Stimulated activated CD8-positive, alpha-beta memory T cell treated with anti-CD3 and anti-CD28 coated beads, Interleukin-7, amount 100 ng/mL, for 48 hours (primary cell): ENCODE measurements at places on chromosomes 16 and 17.

DNA sequence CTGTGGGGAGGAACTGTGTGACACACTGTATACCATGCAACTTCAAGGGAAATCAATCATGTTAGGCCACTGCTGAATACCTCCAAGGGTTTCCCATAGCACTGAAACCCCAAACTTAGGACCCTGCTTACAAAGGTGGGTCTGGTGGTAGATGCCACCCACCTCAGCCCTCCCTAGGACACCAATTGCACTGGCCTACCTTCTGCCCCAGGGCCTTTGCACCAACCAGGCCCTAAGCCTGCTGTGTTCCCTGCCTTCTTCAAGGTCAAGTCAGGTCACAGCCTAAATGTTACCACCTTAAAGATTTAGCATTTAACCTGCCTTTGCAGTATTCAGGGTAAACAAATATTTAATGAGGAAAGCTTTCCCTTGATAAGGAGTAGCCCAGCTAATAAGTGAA lies 185.8 kb downstream of the ZFHX3 start:
- DNase-seq, result no peak

DNA sequence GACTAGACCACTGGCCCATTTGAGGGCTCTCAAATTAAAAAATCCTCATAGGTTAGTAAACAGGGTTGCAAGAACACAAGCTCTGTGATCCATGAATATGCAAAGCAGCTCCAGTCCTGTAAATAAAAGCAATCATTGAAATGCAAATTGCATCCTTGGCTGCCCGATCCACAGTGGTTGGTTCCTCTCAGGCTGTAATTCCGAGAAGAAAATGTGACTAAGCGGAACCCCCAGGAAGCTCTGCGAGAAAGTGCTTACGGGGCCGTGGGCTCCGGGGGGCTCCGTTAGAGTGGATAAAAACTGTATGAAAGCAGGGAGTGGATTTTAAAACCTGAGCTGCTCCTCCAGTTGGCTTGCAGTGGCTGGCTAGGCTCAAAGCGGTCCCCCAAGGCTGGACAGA lies 2.5 kb downstream of the GPRC5B start:
- no peak for DNase-seq

GRCh38 chr17:35284955-35285354 lies 42.1 kb downstream of the SLFN5 start:
- DNase-seq, result no peak

DNA sequence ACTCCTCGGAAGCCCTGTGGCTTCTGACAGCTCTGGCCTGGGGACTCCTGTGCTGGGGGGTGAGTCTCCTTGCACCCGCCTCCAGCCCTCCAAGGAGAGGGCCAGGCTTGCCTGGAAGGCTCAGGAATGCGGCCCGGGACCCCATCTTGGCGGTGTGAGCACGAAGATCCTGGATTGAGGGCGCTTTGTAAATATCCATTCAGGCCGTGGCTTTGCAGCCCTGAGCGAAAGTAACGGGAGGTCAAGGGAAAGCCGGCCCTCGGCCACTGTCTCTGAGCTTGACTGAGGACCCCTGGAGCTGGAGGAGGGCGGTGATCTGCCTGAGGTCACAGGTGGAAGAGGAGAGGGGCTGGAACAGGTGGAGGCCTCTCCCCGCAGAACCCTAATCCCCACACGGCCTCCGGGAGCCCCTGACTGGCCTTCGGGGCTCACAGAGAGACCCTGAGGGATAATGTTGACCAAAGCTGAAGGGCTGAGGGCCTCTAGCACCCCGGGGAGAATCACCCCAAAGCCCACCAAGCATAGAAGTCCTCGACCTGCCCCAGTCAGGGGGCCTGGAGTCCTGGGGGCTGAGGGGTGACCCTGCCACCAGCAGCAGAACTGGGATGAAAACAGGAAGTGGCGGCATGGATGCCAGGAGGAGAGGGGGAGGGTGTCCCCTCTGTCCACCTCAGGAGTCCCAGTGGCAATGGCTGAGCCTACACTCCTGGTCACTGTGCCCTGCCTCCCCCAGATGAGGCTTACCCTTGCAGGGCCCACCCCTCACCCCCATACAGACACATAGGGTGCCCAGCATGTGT lies 8.3 kb upstream of the RASD1 start:
- DNase-seq, result no peak

DNA sequence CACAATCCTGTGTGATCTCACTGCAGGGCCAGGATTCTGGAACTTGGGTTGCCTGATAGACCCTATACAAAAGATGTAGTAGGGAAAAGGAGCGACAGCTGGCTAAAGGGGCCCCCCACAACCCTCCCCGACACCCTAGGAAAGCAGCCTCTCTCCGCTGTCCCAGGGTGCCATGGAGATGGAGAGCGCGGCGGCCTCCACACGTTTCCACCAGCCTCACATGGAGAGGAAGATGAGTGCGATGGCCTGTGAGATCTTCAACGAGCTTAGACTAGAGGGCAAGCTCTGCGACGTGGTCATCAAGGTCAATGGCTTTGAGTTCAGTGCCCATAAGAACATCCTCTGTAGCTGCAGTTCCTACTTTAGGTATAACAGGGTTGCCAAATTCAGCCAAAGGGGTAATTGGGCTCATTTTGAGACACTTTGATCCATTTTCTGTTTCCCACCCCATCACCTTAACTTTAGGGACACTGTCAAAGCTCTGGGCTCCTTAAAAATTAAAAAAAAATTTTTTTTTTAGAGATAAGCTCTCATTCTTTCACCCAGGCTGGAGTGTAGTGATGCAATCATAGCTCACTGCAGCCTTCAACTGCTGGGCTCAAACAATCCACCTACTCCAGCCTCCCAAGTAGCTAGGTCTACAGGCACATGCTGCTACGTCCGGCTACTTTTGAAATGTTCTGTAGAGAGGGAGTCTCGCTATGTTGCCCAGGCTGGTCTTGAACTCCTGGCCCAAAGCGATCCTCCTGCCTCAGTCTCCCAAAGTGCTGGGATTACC lies at the start of gene KLHL10:
Gene KLHL10 (plus strand): TSS at position 65 of the 778 bp plus-strand sequence. CDS start 108 bp downstream, at position 173.
- no peak for DNase-seq

DNA sequence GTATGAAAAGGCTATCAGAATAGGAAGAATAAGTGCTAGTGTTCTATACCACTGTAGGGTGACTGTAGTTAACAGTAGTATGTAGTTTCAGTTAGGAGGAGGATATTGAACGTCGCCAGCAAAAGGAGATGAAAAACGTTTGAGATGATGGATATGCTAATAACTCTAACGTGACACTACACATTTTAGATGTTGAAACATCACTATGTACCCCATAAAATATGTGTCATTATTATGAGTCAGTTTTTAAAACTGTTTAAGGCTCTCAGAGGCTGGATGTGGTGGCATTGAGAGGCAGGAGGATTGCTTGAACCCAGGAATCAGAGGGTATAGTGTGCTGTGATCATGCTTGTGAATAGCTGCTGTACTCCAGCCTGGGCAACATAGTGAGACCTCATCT lies 31.8 kb downstream of the UBN1 start:
- DNase-seq, result no peak

GRCh38 chr17:49549311-49549605 lies 26.4 kb upstream of the NXPH3 start:
- no peak for DNase-seq

DNA sequence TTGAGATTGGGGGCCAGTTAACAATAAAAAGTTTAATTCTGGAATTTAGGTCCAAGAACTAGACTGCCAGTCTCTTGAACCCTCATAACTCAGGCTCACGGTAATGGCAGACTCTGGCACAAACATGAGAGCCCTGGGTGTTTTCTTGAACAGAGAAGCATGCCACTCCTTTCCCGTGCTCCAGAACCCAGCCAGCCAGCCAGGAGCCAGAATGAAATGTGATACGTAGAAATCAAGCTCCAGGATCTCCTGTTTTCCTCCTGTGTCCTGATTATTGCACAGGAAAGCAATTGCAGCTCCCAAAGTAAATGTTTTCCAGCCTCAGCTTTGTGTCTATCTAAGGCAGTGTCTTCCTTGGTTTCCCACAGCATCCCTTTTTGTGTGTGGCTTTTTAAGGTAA lies 46.2 kb upstream of the NOL11 start:
- DNase-seq, result no peak

DNA sequence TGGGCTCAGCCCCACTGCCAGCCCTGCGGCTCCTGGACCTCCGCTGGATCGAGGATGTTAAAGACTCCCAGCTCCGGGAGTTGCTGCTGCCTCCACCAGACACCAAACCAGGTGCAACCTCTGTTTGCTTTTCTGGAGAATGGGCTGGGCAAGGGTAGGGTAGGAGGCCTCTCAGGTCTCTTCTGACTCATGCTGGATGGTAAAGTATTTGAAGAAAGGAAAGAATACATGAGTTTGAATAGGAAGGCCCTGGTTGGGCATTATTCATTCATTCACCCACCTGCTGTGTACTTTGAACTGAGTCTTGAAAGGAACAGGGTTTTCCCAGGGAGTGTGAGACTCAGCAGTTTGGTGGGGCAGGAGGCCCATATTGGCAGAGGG lies 6.5 kb upstream of the ORAI3 start:
- no peak for DNase-seq

DNA sequence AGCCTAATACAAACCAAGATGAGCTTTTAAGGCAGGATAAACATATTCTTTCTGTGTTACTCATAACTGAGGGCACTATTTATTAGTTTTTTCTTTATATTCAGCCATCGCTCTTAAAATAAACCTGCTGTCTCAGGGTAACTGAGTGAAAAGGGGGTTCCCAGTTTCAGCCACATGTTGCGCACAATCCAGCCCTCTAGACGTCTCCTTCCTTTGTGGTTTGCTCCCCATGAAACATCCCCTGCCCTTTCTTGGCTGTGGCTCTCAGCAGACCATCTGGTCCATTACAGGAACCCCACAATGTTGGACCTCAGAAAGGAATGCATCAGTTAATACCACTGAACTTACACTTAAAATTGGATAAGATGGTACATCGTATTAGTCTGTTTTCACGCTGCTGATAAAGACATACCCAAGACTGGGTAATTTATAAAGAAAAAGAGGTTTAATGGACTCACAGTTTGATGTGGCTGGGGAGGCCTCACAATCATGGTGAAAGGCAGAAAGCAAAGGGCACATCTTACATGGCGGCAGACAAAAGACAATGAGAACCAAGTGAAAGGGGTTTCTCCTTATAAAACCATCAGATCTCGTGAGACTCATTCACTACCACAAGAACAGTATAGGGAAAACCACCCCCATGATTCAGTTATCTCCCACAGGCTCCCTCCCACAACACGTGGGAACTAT lies 12.6 kb upstream of the IL21R start:
- DNase-seq, result no peak

DNA sequence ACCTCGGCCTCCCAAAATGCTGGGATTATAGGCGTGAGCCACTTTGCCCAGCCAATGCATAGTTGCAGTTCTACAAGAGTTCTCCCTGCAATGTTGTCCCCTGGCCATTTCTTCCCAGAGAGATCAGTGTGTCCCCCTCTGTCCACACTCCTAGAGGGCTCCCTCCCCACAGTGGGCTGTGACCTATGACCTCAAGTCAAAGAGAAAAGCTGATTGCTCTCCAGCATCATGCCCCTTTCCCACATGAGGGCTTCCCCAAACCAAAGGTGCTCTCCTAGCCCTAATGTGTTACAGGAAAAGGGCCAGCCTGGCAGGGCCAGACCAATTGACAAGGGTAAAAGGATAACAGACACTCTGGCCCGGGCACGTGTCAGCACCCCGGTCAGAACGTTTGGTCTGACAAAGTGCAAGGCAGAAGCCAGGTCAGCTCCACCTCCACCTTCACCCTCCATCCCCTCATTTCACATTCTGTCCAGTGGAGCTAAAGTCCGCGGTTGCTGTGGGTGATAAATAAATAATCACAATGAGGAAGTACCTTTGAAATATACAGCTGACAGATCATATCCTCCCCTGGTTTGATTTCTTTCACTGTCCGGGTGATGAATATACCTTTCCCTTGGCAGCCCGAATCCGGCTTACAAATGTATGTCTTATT lies 17.8 kb downstream of the TTLL6 start:
- DNase-seq, result no peak

DNA sequence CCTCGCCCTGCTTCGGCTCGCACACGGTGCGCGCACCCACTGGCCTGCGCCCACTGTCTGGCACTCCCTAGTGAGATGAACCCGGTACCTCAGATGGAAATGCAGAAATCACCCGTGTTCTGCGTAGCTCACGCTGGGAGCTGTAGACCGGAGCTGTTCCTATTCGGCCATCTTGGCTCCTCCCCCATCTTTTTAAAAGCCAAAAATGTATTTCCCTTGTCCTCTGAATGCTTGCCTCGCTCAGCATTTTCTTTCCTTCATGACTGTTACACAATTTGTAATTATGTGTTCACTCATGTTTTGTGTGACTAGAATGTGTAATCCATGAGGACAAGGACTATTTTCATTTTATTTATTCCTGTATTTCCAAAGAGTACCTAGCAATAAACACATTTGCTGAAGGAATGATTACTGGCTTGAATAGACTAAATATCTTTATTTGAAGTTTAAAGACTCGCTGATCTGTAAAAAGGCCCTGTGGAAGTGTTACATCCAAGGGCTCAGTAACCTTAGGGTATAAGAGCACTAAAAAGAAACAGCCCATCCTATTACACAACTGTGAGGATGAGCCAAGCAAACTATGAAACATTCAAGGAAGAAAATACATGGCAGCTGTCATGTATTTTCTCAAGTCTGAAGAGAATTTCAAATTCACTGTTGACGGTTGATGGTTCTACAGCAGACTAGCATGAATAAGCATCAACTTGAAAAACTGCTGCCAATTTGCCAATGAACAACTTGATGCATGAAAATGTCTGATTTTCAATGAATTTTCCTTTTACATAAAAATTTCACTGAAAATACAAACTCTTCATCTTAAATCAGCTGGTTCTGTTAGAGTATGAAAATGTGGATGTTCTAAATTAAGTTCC lies 192.6 kb downstream of the MYO1D start:
- DNase-seq, result no peak

- peak; percentile 29 for DNase-seq
These were observed 21.1 kb downstream of the STH start for GRCh38 chr17:46020023-46020761.

- DNase-seq, result no peak
These were observed 28.9 kb upstream of the PRM1 start for GRCh38 chr16:11309895-11310633.

- no peak for DNase-seq
These were observed 32.2 kb downstream of the KIAA0753 start for GRCh38 chr17:6608321-6608720.

DNA sequence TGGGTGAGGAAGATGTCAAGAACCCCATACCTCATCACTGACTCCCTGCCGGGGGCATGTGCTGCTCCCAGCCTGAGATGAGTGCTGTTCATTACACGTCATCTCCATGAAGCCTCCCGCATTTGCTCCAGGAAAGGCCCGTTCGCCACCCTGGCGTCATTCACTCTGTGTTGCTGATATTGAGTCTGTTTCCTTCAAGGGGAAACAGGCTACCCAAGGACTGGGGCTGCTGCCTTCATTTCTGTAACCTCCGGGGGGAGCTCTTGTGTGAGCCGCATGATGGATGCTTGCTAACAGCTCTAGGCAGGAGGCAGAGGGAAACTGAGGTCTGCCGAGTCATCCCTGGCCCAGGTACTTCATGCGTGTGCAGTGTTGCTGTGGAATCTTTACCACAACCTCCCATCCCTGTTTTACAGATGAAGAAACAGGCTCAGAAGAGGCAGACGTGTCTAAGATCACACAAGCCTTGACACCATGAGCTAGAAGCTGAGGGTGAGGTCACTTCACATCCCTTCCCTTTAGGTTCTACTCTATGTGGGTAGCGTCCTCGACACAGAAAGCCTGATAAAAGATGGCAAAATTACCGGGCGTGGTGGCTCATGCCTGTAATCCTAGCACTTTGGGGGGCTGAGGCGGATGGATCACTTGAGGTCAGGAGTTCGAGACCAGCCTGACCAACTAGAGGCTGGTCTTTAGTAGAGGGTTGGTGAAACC lies 3.5 kb upstream of the ARMC5 start:
- no peak for DNase-seq
